CD4-positive, alpha-beta T cell treated with Interleukin-17A for 1 hour (primary cell): ENCODE measurements at places on chromosomes 1 and 21.
A peak's percentile ranks its signal among the peaks of the same experiment; 100 is the strongest.

DNA sequence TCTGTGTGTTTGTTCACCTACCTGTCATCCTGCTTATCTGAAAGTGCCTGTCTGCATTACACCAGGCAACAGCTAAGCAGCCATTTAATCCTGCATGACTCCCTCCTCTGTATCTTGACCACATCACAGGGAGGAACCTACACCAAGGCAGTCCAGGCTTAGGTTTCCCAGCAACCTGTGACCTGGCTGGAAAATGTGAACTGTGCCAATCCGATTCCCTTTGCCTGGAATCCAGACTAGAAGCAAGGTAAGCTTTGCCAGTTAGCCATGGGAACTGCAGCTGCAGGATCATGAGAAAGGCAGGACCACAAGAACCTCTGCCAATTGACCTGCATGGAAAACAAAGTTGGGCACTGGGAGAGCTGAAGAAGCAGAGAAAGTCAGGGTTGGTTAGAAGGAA is 6.3 kb upstream of the ATP1B1 start:
- no peak for DNase-seq

- no peak for DNase-seq
These were observed 44.6 kb downstream of the ZSCAN20 start for GRCh38 chr1:33516891-33517567.

- DNase-seq, result no peak
These were observed 15.6 kb downstream of the S100A7A start for GRCh38 chr1:153431928-153432327.

DNA sequence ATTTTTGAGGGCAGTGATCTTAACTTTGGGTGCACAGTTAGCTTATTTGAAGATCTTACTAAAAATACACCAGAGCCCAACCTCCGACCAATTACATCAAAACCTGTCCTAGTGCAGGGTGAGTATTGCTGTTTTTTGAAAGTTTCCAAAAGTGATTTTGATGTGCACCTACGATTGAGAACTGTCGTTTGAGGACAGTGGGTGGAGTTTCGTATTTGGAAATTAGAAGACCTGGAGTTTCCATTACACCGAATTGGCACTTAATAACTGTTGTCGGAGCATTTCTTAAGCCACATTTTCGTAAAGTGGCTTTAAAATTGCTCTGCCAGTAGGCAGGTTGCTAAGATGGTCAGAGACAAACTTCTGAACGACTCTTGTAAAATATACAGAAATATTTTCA is 1.1 kb downstream of the SOD1 start:
- DNase-seq, result peak; percentile 17

DNA sequence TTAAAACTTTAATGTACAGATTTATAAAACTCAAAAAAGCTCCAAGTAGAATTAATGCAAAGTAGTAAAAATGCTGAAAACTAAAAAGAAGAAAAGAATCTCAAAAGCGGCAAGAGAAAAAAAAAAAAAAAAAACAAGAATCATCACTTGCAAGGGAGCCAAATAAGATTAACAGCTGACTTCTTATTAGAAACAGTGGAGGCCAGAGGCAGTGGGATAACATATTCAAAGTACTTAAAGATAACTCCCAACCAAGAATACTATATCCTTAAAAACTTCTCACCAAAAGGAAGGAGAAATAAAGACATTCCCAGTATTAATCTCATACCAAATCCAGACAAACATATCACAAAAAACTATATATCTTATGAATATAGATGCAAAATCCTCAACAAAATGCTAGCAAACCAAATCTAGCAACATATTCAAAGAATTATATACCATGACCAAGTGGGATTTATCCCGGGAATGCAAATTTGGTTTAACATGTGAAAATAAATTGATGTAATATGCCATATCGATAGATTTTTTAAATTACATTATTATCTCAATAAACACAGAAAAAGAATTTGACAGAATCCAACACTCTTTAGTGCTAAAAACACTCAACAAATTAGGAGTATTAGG is 62.7 kb downstream of the CAMK2N1 start:
- no peak for DNase-seq

DNA sequence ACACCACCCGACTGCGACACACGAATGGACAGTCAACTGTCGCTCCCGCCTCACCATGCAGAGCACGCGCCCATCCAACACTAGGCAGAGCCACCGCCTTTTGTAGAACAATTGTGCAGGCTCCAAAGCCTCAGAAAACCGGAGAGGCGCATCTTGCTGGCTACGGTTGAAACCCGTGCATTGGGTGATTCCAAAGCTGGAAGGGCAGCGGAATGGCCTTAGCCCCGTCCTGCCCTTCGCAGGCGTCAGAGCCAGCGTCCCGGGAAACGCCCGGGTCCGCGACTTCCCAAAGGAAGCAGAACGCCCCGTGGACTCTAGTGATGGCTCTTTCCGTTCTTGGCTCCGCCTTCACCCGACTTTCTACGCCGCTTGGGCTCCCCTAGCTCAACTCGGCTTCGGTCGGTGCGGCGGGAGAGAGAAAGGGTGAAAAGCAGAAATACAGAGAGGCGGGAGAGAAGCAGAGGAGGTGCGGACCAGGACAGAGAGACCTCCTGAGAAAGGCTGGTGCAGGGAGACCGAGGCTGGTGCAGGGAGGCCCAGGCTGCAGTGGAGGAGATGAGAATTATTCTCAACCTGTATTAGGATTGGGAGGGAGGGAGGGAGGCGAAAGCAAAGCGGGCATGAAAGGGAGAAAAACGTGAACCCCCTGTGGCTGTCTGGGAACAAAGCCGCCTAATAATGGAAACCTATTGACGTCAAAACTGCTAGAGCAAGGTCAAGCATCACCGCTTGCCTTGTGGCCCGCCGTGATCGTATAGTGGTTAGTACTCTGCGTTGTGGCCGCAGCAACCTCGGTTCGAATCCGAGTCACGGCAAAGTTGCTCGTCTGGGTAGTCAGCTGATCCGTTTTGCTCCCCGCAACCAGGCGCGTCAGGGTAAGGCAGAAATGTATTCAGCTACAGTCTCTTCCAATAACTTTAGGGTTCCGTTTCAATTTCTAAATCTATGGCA is 99.5 kb downstream of the PRKAB2 start:
- peak; percentile 25 for DNase-seq

DNA sequence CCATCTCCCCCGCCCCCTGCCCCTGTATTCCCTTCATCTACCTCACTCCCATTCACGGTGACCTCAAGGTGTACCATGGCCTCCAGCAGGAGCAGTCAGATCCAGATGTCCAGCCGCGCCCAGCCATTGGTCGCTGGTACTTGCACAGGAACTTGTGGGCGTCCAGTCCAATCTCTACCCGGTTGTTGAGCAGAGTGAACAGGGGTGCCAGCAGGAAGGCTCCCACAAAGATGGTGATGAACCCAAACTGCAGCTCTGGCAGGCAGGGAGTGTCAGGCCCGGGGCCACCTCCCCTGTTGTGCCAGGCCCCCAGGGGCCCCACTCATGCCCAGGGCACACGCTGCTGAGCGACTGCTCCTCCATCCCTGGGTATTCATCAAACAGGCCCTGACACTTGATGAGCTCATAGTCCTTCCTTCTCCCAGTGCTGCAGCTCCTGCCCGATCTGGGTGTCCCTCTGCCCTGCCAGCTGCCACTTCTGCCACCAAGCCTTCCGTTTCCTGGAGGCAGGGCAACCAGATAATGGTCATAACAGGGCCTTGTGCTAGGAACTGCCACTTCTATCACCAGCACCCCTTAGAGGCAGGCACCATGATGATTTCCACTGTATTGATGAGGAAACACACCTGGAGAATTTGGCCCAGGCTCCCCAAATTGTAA is 5.7 kb upstream of the ARHGEF19 start:
- no peak for DNase-seq

- peak; percentile 63 for DNase-seq
These were observed 14.8 kb upstream of the PIGM start for GRCh38 chr1:160046494-160047110.

GRCh38 chr21:45326891-45327440 is 39.3 kb upstream of the POFUT2 start:
- DNase-seq, result no peak

- DNase-seq, result no peak
These were observed 79.0 kb downstream of the PTPN14 start for GRCh38 chr1:214472364-214472763.

DNA sequence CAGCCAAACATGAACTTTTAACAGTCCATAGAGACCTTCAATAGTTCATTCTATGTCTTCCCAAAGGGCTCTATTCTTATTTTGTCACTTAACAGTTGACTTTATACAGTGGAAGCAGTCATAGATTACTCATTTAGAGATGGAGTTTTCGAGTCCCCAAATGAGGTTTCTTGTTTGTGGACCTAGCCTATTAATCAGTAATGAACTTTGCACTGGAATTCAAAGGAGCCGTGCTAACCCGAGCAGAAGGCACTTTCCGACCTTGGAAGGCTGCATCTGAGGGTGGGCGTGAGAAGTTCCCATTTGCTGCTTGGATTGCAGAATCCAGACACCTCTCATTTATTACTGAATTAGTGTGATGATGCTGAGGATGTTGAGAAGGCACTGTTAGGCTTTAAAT is 46.4 kb downstream of the TTC39A start:
- no peak for DNase-seq

DNA sequence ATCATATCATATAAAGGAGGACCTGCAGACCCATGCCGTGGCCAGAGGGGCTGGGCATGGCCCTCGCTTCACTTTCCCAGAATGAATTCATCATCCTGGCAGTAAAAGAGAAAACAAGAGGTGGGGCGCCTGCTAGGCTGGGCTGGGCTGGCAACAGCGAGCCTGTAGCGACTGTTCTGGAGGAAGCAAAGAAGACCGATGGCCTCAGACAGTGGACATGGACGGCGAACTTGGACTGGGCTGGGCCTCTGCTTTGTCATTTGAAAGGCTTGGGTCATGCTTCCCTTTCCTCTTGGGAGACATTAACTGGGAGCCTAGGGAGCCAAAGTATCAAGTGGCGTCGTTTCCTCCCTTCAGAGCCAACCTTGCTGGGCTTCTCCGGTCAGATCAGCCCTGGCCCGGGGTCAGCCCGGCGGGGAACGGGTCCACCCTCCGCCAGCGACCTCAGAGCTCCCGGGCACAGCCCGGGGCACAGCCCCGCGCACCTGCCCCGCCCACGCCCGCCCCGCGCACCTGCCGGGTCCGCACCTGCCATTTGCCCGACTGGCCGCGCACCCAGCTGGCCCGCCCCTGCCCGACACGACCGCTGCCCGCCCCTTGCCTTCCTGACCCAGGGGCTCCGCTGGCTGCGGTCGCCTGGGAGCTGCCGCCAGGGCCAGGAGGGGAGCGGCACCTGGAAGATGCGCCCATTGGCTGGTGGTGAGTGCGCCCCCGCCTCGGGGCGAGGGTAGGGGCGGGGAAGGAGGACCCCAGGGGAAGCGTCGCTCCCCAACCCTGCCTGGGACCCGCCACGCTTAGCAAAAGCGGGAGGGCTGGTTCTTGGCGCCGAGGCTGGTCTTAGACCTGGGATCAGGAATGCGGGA is at the start of gene FAM3B:
Gene FAM3B (plus strand): TSS at position 602 of the 863 bp plus-strand sequence. CDS start 79 bp downstream, at position 681.
- no peak for DNase-seq

DNA sequence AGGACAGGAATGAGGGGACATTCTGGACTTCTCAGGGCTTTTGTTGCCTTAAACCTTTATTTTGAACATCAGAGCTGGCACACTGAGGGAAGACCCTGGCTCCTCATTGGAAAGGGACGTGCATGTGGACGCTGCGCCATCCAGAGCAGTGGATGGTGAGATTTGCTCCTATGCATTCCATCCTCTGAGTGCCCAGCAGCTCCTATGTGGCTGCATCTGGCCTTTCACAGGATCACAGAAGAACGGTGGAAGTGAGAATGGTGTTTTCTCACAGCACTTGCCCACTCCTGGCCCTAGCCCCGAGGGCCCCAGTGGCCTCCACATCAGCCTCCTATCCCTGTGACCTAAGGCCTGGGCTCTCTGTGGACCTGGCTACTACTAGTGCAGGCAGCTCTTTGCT is 20.6 kb upstream of the CCDC190 start:
- no peak for DNase-seq

DNA sequence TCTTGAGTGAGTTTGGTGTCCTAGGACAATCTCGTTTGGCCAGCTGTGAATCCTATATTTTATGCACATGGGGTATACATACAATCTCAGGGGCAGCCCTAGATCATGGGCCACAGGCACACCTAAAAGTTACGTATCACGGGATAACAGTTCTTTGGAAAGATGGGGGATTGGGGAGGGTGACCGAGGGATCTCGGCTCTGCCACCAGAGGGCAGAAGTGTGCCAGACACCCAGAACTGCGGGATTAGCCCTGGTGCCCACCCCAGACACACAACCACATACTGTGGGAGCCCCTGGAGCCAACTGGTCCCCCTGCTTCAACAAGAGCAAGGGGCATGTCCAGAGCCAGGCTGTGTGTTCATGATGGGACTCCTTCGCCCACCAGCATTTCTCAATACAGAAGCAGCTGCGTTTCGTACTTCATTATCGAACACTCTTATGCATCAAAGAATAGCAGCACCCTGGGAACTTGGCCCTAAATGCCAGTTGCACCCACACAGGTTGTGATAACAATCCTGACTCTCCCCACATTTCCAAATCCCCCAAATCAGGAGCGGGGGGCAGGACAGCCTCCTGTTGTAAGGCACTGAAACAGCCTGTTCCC is 37.4 kb downstream of the TMCO4 start:
- DNase-seq, result peak; percentile 15

- DNase-seq, result no peak
These were observed 88.3 kb downstream of the S1PR1 start for GRCh38 chr1:101325144-101325543.

GRCh38 chr1:160112357-160112756 is 3.2 kb upstream of the ATP1A2 start:
- no peak for DNase-seq

- peak; percentile 64 for DNase-seq
These were observed 804 bp upstream of the IKBKE start for GRCh38 chr1:206469411-206469932.
